ENCODE measurements at places on chromosomes 4 and X.

DNA sequence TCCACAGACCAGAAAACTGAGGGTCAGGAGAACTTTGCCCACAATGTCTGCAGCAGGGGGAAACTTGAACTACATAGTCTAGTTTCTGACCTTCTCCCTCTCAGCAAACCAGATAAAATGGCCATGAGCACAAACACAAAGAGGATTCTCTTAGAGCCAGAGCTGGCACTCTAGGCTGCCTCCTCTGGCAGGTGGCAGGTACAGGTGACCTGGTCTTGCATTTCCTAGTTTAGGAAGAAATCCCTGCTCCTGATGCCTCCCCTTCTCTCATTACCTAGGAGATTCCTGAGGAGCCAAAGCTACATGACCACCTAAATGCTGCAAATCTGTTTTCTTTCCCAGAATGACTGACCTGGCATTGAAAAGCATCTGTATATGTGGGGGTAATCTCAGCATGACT, 45.1 kb downstream of the ARHGEF9 start:
- DNase-seq: no peak

DNA sequence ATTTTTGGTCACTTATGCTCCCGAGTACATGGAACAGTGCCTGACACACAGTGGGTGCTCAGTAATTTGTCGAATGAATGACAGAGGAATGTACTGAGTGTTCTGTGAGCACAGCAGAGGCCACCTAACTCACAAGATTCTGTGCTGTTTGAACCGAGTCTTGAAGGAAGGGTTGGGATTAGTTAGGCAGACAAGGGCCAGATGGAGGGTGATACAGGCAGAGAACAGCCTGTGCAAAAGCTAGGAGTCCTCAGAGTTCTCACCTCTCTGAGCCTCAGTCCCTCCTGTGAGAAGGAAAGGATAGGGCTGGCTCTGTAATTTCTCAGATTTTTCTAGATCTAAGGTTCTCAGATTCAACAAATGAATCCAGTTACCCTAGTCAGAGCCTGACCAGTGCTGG, 108.8 kb downstream of the NHSL2 start:
- no peak for DNase-seq

DNA sequence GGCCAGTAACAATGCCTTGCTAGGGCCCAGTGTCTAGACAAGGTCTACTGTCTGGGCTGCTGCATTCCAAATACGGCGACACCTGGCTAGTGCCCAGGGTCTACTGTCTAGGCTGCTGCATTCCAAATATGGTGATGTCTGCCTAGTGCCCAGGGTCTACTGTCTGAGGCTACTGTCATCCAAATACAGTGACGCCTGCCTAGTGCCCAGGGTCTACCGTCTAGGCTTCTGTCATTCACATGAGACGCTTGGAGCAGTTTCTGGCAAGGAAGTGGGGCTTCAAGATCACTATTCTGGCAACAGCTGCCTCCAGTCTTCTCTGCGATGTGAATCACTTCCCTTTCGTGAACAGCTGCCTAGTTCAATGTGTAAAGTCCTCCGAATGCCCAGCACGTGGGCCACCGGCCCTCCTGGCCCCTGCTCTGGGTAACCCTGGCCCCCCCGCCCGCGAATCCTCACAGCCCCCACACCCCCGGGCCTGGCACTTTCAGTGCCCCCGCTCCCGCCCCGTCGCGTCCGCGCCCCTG, 12.7 kb downstream of the ACOX3 start:
- no peak for DNase-seq

DNA sequence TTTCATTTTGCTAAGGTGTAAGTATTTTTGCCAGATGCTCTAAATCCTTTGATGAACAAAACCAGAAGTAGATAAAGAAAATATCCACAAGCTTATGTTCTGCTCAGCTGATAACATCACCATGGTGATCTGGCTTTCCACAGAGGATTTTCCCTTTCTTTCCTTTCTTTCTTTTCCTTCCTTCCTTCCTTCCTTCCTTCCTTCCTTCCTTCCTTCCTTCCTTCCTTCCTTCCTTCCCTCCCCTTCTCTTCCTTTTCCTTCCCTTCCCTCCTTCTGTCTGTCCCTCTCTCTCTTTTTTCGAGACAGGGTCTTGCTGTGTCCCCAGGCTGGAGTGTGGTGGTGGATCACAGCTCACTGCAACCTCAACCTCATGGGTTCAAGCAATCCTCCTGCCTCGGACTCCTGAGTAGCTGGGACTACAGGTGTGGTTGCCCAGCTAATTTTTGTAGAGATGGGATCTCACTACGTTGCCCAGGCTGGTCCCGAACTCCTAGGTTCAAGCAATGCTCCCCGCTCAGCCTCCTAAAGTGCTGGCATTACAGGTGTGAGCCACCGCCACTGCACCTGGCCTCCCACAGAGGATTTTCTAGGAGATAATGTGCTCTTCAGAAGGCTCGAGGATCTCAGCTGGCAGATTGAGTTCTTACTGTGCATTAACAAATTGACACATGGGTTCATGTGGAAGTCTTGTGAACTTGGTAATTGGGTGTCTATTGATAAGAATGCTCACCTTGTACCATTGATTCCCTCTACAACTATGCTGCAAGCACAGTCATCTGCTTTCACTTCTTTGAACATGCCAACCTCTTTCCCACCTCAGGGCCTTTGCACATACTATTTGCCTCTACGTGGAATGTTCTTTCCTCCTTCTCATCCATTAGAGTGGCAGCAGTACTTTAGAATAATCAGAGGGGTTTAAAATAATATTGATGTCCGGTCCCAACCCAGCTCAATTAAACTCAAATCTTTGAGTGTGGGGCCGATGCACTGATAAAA, 1.4 kb upstream of the RHOH start:
- DNase-seq: no peak

DNA sequence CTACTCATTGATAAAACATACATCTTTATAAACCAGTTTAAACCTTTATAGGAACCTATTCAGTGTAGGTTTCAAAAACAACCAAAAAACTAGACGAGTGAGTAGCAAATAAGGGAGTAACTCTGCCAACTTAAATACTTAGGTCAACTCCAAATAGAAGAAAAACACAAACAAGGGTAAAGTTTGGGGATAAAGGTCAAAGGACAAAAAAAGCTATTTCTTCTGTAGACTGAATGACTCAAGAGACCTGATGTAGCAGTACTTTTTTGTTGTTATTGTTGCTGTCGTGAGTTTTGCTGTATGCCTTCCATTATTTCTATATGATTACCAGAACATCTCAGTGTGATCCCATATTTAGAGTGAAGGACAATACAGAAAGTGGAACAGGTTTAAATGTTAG, 199.3 kb downstream of the SPOCK3 start:
- DNase-seq: no peak

DNA sequence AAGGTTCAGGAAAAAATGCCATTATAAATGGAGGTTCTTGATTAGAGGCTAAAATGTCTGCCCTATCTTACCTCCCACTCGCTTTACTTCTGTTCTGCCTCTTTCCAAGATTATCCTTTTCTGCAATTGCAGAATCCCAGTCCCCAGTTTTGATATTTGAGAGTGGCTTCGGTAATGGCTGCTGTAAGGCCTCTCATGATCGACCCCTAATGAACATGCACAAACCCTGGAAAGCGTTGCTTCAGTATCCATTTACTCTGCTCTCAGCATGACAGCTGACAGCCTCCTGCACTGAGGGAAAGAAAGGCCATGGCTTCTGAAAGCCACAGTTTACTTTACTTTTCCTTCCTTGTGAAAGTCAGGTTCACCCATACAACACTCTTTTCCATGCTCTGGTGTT, 325.4 kb upstream of the GALNT7 start:
- DNase-seq: no peak

DNA sequence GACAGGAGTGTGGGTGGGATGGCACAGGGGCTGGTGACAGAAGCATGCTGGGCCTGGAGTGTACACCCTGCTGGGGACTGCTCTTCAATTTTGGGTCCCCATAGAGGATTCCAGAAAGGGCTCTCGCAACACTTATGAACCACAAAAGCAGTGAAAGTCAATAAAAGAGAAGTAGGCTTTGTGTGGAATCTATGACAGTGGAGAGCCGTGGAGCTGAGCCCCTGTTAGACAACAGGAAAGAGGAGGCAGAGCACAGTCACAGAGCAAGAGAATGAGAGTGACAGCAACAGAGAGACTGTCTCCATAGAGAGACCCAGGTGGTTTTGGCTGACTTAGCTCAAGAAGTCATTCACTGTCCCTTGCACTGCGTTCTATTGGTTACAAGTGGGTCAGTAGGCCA, 135.1 kb upstream of the ATP6AP2 start:
- no peak for DNase-seq

DNA sequence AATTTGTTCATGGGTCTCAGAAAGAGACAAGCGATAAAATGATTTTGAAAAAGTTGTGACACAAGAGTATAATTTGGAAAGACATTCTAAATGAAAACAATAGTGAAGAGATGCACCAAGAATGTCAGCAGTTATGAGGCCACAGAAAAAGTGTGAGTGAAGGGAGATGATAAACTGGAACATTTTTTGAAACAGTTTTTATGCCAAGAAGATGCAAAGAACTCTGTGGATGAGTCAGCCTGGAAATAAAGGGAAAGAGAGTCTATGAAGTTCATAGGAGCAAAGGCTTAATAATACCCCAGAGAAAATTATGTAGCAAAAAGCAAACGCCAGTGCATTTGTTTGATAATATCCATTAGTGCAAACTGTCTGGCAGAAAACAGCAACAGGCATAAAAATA, 188.4 kb upstream of the TBC1D9 start:
- DNase-seq: no peak

DNA sequence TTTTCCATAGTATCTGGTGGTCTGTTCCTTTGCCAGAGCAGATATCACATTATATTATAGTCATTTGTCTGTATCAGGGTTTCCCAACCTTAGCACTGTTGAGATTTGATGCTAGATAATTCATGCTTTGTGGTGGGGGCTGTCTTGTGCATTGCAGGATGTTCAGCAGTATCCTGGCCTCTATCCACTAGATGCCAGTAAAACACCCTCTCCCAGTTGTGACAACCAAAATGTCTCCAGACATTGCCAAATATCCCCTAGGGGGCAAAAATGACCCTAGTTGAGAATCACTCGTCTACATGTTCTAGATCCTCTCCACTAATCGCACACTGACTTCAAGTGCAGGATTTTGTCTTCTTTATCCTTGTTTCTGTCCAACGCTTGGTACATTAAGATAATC, 160.8 kb downstream of the FANCB start:
- no peak for DNase-seq

- DNase-seq: no peak
Observed at GRCh38 chr4:53779025-53779424, 187.7 kb upstream of the LNX1 start.

- no peak for DNase-seq
Observed at GRCh38 chr4:28562913-28563312, 1702.3 kb downstream of the STIM2 start.

DNA sequence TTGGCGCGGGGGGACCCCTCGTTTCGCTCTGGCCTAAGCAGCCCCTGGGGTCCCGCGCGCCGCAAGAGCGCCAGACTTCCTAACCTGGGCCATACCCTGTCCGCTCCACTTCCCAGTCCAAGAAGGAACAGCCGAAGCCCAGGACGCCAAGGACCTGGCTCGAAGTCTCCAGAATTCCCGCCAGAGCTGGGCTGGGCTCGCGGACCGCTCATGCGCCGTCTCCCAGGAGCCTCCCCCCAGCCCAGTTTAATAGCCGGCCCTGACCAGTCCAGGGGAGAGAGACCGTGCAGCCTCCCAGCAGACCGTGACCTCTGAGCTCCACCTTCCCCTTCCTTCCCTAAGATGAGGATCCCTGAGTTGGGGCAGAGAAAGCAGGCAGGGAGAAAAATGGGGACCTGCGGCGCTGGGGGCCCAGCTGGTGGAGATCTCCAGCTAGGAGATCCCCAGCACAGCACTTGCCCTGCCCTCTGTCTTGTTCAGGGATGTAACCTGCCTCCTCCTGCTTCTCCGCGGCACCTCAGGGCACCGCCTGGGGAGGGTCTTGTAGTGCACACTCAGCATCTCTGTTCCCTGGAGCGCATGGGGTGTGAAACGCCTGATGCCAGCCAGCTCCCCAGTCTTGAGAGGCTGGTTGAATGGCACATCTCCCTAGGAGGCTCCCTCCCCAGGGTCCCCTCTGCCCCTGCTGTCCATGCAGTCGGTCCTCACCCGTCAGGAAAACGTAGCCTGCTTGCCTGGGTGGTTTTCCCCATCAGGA, 1.2 kb upstream of the LETM1 start:
- no peak for DNase-seq

GRCh38 chr4:8336412-8337075, 67.0 kb downstream of the HTRA3 start:
- no peak for DNase-seq

GRCh38 chr4:165813606-165814005, 59.4 kb upstream of the TLL1 start:
- no peak for DNase-seq

DNA sequence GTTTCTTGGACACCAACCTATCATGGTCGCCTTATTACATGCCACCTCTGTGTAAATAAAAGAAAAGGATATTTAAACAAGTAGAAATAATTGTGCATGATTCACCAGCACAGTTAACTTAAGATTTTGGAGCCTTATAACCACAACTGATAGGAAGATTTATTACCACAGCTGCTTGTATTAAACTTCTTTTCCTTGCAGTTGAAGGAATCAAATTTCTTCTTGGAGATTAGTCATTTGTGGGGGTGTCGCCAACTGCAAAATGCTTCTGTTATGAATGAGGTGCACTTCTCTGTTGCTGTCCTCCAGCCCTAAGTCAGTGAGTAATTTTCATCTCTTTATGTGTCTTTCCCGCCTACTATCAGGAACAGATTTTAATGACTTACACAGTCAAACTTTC, 73.3 kb downstream of the OR13H1 start:
- no peak for DNase-seq

GRCh38 chr4:122150931-122151330, 1.2 kb upstream of the BLTP1 start:
- no peak for DNase-seq

- peak; percentile 36 for DNase-seq
Observed at GRCh38 chr4:143616771-143617170, 83.7 kb downstream of the FREM3 start.

DNA sequence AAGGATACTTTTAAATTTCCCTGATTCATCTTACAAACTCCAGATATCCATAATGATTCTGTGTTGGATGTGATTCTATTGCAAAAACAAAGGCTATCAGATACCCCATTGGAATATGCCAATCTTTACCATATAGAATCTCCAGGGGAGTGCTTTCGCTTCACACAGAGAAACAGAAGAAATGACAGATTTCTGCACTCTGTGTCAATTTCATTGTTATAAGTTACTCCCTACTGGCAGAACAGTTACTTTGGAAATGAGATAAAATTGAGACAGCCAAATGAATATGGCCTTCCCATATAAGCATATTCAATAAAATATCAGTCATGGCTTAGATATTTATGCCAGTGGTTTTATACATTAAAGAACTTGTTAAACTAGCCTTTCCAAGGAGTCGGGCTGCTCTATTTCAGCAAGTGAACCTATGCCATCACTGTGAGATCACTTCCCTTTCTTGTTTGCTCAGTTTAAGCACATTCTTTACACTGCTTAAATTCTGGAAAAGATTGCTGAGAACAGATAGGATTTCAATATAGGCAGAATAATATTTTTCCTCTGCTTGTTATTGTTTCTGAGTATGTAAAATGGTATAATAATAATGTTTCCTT, 127.5 kb upstream of the ANXA10 start:
- no peak for DNase-seq

DNA sequence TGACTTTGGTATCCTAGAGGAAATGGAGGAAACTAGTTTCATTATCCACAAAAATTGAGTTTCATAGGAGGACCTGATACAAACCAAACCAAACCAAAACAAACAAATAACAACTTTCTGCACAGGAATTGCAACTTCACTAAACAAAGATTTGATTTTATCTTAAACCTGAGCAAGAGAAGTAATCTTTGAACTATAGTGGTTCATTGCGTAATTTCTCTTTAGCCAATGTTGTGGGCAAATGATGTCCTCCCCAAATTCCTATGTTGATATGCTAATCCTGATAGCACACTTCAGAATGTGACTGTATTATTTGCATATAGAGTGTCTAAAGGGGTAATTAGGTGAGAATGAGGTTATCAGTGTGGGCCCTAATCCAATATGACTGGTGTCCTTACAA, 102.4 kb downstream of the CAMK2D start:
- DNase-seq: no peak
